ENCODE measurements at places on chromosomes 11 and 22.

DNA sequence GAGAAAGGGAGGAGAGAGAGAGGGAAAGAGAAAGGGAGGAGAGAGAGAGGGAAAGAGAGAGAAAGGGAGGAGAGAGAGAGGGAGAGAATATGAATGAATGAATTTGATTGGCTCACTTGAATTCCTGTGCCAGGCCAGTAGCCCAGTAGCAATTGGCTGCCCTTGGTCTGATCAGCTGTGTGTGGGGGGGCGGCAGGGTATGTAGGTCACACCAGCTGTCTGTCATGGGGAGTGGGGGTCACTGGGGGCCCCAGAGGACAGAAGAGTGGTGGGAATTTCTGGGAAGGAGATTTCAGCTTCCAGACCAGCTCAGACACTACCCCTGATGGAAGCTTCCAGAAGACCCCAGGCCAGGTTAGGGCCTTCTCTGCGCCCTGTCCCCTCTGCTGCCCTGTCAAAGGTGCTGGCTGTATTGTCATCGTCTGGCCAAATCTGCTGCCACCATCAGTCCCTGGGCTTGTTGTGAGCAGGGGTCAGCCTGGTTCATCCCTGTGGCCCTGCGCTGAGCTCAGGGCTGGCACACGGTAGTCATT lies 21.1 kb downstream of the MPPED1 start:
- no peaks in the 10 kb centered on the region for H3K27me3 ChIP-seq
- H3K27ac ChIP-seq, result no peak overlapping the region
- H3K36me3 ChIP-seq, result no peaks in the 10 kb centered on the region
- H3K4me1 ChIP-seq, result no peaks in the 10 kb centered on the region
- DNase-seq, result no peak
- H3K4me3 ChIP-seq, result no peak overlapping the region

DNA sequence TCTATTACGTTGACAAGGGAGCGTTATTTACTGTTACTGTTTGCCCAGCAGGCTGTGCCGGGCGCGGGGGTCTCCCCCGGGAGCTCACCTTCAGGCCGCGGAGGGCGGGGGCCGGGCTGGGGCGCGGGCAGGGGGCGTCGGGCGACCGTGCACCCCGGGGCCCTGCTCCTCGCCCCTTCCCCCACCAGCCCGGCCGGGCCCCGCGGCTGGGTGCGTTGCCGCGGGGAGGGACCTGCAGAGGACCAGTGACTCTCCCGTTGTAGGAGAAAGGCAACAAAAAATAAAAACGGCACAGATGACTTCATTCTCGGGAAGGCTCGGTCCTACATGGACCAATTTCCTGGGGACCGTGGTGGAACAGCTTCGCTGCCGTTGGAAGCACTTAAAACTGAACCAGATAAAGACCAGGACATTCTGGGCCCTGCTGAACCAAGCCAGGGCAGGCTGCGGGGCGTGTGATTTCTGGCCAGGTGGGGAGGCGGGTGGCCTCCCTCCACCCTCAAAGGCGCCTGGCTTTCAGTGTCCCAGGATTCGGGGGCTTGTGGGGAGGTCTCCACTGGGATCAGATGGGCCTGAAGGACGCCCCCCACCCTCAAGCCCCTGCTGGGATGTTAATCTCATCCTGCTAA lies 57.4 kb downstream of the IGLL1 start:
- H3K27me3 ChIP-seq, result no peaks in the 10 kb centered on the region
- H3K36me3 ChIP-seq, result no peaks in the 10 kb centered on the region
- DNase-seq, result no peak
- H3K27ac ChIP-seq, result peak overlapping the region; percentile 87

GRCh38 chr11:57978686-57979531 lies 44.8 kb upstream of the OR9Q1 start:
- no peaks in the 10 kb centered on the region for H3K4me1 ChIP-seq
- H3K27me3 ChIP-seq, result no peaks in the 10 kb centered on the region
- no peak for DNase-seq
- no peak overlapping the region for H3K4me3 ChIP-seq

GRCh38 chr11:110349138-110349996 lies 53.0 kb upstream of the RDX start:
- no peaks in the 10 kb centered on the region for H3K36me3 ChIP-seq
- no peaks in the 10 kb centered on the region for H3K27me3 ChIP-seq
- DNase-seq, result no peak
- H3K27ac ChIP-seq, result no peak overlapping the region

GRCh38 chr11:96045622-96046456 lies 121.9 kb upstream of the MTMR2 start:
- peaks cover 9% of the 10 kb centered on the region for H3K4me1 ChIP-seq
- no peaks in the 10 kb centered on the region for H3K36me3 ChIP-seq
- DNase-seq, result no peak
- peak overlapping the region; percentile 46 for H3K4me3 ChIP-seq
- peak overlapping the region; percentile 71 for H3K27ac ChIP-seq

DNA sequence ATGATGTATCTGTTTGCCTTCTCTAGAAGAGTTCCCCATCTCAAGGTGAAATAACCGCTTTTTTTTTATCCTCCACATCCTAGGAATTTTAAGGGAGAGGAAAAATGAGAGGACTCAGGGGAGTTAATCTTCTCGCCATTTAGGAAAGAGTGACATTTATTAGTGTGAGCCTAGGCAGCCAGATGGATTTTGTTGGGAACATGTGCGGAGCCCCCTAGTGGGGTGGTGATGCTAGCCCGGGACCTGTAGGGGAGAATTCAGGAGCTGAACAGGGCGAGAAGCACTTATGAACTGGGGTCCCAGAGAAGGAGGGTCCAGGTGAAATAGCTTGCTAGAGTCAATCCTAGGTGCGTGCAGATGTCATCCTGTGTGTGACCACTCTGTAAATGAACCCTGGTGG lies 10.7 kb downstream of the IL17RA start:
- no peak overlapping the region for H3K27ac ChIP-seq
- peaks cover 20% of the 10 kb centered on the region for H3K36me3 ChIP-seq
- no peak for DNase-seq
- no peaks in the 10 kb centered on the region for H3K27me3 ChIP-seq
